WTC11 (cell line): ENCODE measurements at places on chromosomes 4 and X.

GRCh38 chr4:151029537-151029936 is 14.5 kb upstream of the LRBA start:
- DNase-seq, result no peak

DNA sequence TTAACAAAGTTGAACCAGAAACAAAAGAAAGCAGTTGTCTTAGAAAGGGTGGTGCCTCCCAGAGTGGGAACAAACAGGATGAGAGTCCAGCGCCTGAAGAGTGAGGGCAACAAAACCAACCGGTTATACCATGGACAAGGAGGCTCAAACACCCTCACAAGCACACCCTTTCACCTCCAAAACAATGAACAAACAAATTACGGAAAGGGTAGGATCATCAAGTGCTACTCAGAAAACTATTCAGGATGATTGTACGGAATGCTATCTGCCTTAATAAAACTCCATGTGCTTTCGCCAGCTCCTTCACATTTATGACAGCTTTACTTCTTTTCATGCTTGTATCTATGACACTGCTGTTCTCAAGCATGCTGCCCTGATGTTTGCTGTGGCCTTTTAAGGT is 26.8 kb downstream of the SLC39A8 start:
- DNase-seq, result no peak

DNA sequence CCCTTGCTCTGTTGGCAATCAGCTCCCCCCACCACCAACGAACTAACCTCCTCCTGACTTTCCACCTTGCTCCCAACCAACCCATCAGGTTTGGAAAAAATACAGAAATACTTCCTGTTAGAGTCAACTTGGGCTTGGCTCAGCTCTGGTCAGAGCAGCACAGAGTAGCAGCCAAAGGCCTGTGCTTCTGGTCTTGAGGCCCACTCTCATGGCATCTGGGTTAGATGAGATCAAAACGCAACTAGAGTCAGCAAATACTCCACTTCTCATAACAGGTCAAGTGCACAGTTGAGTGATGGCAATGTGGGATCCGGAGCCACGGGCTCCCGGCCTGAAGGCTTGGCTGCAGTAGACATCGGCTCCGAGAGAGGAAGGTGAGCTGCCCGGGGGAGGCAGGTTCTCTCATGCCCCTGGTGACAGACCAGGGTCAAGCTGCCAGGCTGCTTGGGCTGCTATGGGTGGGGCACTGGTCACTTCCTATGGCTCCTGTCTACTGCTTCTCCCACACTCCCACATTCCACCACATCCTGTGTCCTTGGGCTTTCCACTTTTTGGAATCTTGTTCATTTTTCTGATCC is 34.8 kb downstream of the ZNF185 start:
- no peak for DNase-seq

GRCh38 chrX:17689971-17690409 is 47.3 kb upstream of the SCML1 start:
- DNase-seq, result peak; percentile 15
